ENCODE measurements at places on chromosomes 5 and 9.

DNA sequence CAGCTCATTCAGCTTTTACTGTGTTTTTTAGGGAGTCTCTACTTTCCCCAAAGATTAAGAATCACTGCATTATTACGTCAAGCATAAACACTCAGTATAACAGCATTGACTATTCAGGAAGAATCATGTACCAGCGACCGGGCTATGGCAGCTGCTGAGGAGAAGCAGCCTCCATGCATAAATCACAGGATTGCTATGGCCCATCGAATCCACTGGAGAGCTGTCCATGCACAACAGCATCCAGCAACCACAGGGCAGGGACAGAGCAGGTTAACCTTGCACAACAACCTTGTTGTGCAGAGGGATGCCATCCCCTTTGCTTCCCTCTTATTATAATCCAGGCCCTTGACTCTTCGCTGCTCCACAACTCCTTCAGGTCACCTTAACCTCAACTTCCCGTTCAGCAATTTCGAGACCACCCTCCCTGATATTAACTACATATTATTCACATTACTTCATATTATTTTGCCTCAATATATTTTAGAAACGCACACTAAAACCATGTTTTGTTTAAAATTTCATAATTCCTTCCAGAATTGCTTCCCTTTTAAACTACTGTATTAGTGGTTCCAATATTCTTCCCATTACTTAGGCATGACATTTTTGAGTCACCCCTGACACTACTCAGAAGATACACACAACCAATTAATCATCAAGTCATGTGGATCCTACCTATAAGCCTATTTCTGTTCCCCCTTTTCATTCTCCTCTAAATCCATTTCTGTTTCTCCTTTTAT, 991 bp downstream of the IARS1 start:
- no peak for DNase-seq

DNA sequence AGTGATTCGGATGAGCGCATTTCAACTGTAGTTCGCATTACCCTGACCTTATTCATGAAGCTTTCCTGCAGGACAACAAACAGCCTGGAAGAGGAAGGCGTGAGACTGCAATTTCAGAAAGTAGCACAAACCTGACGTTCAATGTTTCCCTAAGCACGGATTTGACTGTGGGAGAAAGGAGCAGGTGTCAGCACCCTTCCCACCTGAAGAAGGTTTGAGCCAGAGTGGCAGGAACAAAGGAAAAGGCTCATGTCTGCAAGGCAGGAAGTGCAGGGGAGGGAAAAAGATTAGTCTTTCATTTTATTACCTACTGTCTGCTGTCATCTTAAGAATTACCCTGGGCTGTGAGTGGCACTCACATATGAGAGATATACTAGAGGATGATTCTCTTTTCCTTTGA, 114.0 kb downstream of the MED10 start:
- DNase-seq = no peak

DNA sequence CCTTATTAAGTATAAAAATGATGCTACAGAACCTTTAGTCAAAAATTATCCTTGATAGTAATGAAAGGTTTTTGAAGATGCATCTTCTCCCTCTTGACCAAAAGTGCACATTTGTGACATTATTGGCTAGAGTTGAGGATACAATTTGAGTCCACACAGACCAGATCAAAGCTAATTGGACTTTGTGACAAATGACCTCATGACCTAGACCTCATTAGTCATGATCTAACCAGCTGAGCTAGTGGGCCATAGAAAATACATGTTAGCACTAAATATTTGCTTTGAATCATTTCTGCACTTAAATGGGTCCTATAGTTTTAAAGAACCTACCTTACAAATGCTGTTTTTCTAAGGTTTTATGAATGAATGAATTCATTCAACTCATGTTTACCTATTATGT, 182.1 kb downstream of the RFX3 start:
- no peak for DNase-seq

DNA sequence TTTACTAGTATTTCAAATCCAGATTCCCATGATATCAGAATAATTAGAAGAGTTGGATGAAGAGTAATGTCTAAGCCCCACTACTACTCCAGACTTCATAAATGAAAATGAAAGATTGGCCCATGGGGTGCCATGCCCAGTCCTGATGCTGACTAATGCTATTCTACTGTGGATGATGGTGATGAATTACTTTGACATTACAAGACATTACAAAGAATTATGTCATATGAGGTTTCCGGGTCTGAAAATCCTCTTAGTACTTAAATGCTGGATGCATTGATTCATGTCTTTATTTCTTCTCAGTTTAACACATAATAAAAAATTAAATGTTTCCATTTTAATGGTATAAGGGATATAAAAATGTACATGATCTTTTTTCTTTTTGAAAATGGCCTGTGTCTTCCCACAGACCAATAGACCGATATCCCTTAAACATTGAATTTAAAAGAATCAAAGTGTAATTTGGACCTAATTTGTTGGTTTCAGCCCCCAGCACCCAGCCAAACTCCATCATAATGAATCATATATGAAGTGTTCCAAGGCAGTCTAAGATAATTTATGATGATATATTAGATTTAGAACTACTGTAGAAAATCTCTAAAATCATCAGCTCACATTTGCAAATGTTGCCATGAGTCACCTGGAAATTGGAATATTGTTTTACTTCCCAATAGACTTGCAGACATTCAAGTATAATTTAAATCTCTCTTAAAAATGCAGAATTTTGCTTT, 223.6 kb upstream of the SGCD start:
- no peak for DNase-seq

DNA sequence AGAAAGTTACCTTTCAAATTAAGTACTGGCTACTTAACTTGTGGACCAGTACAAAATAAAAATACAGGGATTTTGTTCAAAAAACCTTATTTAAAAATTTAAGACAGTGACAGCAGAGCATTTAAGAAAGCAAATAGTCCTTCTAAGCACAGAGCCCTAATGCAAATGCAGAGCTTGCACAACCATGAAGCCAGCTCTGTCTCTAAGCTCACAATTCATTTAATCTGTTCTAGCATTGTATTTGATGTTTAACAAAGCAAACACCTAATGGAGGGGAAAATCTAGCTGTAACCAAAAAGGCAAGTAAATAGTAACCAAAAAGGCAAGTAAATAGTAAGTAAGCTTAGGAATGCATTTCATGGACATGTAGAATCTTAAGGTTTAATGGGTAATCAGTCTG, 138.7 kb upstream of the GHR start:
- no peak for DNase-seq

DNA sequence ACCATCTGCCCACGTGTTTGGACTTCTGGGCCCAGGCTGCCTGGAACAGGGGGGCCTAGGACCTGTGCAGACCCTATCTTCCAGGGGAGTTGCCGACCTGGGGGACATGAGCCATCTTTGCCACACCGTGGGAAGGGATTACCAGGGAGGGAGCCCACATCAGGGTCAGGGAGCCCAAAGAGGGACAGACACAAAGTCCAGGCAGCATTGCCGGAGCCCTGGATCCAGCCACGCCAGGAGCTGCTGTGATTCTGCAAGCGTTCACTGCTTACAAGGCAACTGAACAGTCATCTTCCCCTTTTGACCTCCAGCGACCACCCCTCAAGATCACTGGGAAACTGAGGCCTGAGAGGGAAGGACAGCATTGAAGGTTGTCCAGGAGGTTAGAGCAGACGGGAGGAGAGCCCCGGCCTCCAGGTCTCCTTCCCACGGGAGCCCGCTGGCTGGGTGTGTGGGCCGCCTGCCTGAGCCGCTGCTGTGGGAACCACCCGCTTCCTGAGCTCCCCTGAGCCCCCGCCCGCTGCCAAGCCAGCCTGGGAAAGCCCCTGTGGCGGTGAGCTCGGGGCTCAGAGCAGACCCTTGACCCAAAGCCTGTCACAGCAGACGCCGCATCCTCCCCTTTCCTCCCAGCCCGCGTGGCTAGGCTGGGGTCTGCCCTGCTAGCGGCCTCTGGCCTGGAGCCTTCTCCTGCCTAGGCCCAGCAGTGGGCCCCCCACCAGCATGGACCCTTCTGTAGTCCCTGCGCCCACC, 17.1 kb upstream of the NOTCH1 start:
- no peak for DNase-seq

GRCh38 chr9:77910194-77910621, 121.4 kb downstream of the GNAQ start:
- no peak for DNase-seq

DNA sequence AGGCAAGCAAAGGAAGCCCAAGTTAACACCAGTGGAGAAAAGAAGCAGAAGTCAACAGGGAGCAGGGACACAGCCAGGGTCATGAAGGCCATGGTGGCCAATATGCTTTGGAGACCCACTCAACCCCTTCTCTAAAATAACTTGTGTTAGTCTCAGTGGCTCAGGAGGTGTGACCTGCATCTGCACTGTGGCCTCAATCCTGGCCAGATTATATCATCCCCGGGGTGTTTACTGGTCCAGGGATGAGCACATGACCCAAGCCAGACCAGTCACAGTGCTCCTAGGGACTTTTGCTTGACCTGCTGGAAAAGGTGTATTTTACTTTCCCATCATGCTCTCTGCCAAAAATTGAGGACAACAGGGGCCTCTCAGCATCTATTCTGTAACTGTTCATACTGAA, 105.2 kb downstream of the DPYSL3 start:
- no peak for DNase-seq

- DNase-seq = no peak
These were observed 5.8 kb downstream of the FPGS start for GRCh38 chr9:127808347-127809001.

- no peak for DNase-seq
These were observed 14.6 kb upstream of the ARSI start for GRCh38 chr5:150317048-150318003.

DNA sequence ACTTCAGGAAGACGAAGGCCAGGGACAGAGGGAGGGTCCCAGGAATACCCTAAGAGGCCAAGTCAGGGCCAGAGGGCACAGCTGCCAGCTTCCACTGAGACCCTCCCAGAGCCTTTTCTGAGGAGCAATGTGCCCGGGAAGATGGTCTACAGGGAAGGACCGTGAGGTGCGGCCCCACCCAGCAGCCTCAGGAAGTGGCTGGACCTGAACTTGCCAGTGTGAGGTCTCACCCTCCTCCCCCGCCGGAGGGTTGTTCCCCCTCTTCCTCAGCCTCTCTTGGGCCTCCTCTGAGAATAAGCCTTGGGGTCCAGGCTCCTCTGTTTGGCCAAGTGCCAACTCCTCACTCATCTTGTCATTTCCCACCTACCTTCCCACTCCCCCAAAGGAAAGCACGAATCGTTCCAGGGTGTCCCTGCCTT, 13.4 kb upstream of the SLC25A51 start:
- DNase-seq = no peak

- no peak for DNase-seq
These were observed 91.1 kb upstream of the DAB2 start for GRCh38 chr5:39515881-39516280.

DNA sequence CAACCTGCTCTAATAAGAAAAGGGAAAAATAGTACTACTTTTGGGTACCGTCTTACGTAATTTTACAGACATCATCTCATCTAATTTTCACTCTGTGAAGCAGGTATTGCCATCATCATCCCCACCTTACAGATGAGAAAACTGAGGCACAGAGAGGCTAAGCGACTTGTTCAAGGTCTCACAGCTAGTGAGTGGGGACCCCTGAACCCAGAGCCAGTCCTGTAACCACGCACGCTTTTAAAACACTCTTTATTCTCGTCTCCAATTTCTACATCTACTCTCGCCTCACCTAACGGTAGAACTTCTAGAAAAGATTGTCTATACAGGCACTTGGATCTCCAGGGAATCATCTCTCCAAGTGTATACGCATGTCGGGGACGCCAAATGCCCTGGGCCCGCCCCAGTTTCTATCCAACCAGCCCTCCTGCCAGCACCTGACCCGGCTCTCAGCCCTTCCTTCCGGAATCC, 1.5 kb upstream of the TRAF1 start:
- DNase-seq = no peak

GRCh38 chr9:114434878-114435311, 47.1 kb upstream of the AKNA start:
- DNase-seq = no peak

DNA sequence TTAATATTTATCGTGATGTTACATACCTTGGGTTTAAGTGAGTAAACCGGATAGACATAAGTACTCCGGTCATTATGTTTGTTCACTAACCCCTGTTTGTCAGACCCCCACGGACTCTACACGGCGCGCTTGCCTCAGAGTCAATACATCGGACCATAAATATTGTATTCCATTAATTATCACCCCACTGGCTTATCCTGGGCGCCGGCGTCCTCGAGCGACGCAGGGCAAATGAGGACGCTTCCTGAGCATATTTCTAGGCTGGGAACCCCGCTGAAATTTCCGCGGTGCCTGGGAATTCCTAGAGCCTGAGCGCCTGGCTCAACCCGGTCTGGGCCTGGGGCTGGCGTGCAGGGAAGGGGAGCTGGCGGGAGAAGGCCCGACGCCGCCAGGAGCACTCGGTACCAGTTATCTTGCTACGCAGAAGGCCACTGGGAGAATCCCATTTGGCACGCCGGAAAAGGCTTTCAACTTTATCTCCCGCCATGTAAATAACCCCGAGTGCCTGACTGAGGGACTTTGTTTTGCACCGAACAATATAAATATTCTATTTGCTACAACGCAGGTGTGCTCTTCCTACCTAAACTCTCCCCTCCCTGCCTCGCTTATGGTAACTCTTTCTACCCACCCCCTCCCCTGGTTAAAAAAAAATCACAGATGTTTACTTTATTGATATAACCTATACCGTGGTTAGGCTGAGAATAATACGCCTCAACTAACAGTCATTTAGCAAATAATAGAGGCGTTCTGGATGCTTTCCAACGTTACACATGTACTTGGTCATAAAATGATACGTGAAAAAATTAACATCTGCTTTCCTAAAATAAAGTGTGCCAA, 19.4 kb downstream of the NR2F1 start:
- DNase-seq = no peak

DNA sequence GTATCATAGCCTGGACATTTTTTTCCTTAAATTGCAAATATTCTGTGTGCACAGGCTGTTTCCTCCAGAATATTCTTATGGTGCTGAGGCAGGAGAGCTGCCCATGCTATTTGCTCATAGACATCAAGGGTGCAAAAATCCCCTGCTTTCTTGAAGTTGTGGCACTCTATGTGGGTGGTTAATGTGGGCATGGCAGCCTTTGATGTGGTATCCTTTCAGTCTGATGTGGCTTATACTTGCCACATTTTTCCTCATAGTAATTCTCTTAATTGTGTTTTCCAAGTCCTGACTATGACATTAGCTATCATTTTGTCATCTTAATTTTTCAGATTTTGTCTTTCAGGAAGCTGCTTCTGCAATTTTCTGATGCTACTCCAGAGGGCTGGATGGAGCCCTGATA, 353.3 kb downstream of the YTHDC2 start:
- no peak for DNase-seq

- no peak for DNase-seq
These were observed 200.5 kb downstream of the EFNA5 start for GRCh38 chr5:107470295-107470582.

- DNase-seq = no peak
These were observed at the start of gene HMMR for GRCh38 chr5:163460562-163461171. TSS of gene HMMR (plus strand) at chr5:163460632. CDS start at chr5:163460693, 61 bp downstream.

- DNase-seq = no peak
These were observed 16.2 kb downstream of the CDC14B start for GRCh38 chr9:96603305-96604003.

Measured in cortex of kidney (tissue), 1 donor.